Left forelimb (tissue), 1 donor: ENCODE measurements at places on chromosomes 3 and 15.

GRCh38 chr15:50112488-50113186 is 6.4 kb downstream of the ATP8B4 start:
- no peak for DNase-seq

DNA sequence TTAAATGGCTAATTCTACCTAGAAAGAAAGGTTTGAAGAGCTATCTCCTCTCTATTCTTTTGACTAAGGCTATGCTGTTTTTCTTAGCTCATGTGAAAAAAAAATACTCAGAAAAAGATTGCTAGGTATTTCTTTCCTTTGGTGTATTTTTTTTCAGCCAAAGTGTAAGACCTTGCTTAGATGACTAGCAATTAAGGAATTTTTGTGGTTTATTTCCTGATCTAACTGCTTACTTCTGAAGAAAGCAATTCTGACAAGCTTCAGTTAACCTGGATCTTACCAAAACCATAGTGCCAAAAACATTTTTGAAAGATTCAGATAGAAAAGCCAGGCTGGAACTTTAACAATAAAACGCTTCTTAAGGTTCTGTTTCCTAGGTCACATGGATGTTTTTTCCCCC is 315.6 kb downstream of the SOX2 start:
- no peak for DNase-seq

DNA sequence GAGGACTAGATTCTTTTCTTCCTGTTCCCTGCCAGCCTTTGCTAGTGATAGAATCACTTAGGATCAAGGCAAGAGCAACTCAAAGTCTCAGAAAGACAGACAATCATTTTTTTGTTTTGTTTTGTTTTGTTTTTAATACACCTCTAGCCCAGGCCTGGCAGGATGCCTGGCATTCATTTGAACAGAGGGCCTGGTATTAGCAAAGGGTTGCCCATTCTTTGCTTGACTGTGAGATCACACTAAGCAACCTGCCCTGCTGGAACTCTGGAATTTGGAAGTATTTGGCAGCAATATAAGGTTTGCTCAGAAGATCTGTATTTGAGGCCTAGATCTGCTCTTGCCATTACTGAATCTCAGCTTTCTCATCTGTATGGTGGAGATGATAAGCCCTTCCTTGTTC is 21.8 kb upstream of the ATP13A5 start:
- no peak for DNase-seq

GRCh38 chr15:62962101-62962995 is 80.2 kb upstream of the TPM1 start:
- DNase-seq = no peak

- no peak for DNase-seq
These were observed 555 bp downstream of the TM2D3 start for GRCh38 chr15:101651554-101652097.

GRCh38 chr3:153442386-153442785 is 280.4 kb downstream of the RAP2B start:
- DNase-seq = no peak

- no peak for DNase-seq
These were observed 28.3 kb downstream of the CD80 start for GRCh38 chr3:119531151-119531550.

DNA sequence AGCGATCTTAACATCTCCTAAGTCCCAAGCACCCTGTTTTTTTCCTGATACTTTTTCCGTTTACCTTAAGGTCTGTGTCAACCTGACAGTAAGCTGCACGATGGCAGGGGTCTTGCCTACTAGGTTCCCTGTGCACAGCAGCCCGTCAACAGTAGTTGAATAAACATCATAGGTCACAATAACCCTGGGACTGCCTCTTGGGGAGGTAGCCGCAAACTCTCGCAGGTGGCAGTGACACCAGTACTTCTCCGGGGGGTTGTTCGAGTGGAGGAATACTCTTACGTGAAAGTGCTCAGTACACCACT is 365 bp upstream of the PDCD6IP start:
- DNase-seq = no peak

- no peak for DNase-seq
These were observed 16.9 kb upstream of the FAM81A start for GRCh38 chr15:59420986-59421618.

- DNase-seq = no peak
These were observed 6.2 kb upstream of the TNFAIP8L3 start for GRCh38 chr15:51100785-51101489.

DNA sequence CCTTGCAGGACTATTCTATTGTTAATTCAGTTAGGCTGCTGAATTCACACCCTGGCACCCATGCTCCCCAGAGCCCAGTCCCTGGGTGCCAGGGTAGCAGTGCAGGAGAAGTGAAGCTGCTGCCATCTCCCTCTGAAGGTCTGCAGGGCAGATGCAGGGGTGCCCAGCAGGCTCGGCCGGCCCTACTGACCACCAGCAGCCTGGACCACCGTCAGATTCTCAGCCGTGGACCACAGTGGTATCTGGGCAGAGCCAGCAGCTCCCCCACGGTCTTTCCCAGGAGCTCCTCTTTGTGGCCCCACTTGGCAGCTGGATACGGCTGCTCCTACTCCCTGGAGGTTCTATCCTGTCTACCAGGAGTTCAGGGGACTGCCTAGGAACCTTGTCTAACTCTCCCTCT is 46.8 kb downstream of the ALDH1L1 start:
- DNase-seq = peak; percentile 54

DNA sequence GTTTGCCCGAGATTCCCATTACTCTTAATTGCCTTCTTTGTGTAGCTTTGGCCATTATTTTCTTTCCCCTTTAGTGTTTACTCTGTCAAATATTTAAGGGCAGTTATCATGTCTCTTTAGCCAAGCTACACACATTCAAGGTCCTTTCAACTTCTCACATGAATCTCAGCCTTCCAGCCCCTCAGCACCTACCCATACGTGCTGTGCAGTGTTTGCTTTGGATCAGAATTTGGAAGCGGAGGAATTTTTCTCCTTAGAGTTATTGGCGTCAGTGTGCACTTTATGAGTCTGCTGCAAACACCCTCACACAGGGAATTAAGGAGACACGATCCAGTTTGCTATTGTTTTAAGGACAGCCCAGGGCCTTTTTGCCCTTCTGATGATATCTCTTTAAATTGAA is 231.6 kb downstream of the CACNA2D3 start:
- no peak for DNase-seq

- no peak for DNase-seq
These were observed 42.8 kb downstream of the GAP43 start for GRCh38 chr3:115666081-115666480.

DNA sequence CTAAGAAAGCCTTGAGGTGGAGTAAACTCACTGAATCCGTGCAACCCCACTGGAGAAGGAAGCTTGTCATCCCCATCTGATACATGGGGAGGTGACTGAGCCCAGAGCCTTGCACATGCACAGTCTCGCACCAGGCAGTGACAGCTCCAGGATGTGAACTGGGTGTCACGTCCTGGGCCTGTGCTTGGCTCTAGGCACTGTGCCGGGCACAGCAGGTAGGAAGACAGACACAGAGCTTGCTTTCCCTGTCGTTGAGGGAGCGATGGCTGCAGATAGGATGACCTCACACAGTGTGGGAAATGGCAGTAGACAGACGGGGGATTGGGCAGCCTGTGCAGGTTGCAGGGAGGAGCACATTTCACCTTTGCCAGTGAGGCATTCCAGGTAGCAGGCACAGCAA is 12.2 kb upstream of the ATP2B2 start:
- peak; percentile 42 for DNase-seq

DNA sequence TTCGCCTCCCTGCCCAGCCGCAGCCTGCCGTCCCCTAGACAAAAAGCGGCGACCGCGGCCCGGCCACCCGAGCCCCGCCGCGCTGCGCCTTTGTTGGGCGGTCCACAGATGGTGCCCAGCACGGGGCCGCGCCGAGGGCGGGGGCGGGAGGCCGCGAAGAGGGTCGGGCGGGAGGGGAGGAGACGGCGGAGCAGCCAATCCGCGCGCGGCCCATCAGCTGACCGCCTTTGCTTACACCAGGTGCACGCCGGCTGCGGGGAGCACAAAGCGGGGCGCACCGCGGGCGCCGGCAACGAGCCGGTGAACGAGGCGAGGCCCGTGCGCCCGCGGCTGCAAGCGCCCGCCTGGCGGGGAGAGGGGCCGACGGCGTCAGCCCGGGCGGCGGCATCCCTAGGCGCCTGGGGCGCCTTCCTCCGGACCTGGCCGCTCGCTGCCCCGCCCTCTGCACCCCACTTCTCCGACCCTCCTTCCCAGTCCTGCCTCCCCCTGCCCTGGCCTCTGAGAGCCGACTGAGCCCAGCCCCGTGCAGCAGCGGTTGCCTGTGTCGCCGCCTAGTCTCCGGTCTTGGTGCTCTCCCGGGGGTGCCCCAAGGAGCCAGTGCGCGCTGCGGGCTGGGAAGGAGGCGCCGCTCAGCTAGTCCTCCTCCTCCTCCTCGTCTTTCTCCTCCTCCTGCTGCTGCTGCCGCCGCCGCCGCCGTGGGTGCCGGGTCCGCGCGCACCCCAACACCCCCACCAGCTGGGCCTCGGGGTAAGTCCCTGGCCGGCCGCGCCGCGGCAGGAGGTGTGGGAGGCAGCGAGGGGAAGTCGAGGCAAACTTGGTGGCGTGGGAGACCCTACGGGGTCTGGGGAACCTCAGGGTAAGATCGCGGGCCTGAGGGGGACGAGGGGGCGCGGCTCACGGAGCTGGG is at the start of gene LRRN1:
Gene LRRN1 (plus strand): TSS at position 259 of the 907 bp plus-strand sequence. CDS start 45,211 bp downstream, outside the sequence.
- DNase-seq = peak; percentile 86

DNA sequence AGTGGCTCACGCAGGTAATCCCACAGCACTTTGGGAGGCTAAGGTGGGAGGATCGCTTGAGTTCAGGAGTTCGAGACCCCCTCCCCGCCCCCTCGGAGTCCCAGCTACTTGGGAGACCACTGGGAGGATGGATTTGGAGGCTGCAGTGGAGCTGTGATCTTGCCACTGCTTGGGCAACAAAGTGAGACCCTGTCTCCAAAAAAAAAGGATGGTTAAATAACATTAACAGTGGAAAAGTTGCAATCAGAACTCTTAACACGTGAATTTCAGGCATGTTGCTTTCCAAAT is 1.4 kb upstream of the TMEM87A start:
- no peak for DNase-seq

- no peak for DNase-seq
These were observed 126.8 kb downstream of the DLG1 start for GRCh38 chr3:197171481-197172067.

DNA sequence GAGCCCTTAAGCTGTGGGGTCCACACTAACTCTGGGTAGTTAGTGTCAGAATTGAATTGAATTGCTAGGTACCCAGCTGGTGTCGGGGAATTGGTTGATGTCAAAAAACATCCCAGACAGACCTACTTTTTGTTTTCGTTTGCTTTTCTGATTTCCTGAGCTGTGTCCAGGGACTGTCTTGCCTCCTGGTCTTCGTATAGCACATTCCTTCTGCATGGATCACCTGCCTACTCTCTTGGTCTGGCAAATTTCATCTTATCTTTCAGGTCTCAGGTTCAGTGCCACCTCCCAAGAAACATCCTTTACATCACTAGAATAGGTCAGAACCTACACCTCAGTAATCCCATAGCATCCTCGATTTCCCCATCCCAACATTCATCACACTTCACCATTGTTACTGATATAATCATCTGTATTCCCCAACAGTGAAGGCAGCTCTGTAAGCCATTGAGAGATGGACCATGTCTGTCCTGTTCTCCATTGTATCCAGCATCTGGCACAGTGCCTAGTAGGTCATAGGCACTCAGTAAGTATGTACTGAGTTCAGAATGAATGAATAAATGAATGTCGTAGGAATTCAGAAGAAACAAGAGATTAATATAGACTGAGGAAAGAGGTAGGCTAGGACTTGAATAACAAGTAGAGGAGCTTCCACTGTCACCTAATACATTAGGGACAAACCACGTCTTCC is 81.2 kb downstream of the ANP32A start:
- DNase-seq = no peak

DNA sequence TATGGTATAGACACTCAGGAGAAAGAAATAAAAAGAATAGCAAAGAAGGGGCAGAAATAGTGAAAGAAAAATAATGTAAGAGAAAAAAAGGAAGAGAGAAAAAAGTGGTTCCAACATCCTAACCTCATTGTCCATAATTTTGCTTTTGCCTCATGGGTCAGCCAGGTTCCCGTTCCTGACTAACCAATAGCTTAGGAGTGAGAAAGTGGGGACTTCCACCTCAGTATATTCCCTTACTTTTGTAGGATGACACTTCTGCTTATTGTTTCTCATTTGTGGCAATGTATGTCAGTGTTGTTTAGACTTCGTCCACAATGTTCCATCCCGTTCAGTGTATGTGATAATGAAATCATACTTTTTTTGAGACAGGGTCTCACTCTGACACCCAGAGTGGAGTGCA is 9.3 kb upstream of the SLC12A8 start:
- DNase-seq = no peak

- DNase-seq = no peak
These were observed 2.1 kb upstream of the PLSCR1 start for GRCh38 chr3:146546366-146546965.

DNA sequence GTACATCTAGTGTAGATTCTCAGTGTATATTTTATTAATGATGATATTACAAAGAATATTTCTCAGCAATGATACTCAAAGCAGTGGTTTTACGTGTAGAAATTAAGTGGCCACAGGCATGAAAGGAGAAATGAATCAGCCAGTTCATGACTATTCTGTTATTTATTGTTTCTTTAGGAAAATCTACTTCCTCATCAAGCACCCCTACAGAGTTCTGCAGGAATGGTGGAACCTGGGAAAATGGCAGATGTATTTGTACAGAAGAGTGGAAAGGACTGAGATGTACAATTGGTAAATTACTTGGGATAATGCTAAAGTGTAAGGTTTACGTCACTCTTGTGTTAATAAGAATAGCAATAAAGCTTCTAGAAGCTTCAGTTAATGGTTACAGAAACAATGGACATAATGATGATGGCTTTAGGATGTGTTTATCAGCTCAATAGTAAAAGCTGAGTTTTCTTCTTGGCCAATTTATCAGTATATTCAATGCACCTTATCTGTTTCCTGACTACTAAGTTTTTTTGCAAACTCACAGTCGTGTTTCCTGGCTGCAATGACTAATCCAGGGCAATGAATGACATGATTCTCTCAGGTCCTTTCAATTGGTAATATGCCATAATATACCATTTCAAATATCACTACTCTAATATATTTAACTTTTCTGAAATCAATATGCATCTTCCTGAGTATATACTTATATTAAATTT is 20.2 kb downstream of the ADGRG7 start:
- DNase-seq = no peak
